ENCODE measurements at places on chromosomes 7 and 10.

DNA sequence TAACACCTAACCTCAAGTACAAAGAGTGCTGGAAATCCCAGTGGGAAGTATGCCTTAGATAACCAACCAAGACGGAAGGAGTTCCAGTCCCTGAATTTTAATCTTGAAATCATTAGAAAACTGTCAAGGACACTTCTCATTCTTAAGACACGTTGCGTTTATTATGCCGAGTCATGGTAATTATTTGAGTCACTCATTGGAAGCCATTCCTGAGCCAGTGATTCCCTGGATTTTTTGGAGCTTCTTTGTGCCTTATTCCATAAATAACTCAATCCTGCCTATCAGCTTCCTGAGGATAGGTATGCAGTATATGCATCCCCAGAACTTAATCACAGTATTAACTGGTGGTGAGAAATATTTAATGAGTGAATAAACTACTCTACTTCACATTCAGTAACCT, 77.4 kb downstream of the PPP1R17 start:
- DNase-seq = no peak

DNA sequence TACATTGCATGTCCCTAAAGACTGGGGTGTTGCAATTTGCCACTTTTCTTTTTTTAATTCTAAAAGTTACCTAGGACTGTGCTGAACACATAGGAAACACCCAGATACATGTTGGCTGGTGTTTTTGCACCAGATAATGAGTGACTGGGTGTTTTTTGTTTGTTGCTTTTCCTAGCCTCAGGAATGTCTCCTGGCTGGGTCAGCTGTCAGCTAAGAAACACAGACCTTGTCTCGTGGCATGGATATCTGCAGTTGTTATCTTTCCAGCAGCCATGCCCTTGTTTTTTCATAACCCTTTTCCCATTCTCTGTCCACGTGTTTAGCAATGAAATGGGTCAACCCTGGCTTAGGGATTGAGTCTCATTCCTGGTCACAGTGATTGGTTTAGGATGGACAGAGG, 433.9 kb upstream of the ZMIZ1 start:
- DNase-seq = no peak

- no peak for DNase-seq
Observed at GRCh38 chr10:88342733-88343310, 240.3 kb downstream of the RNLS start.

- no peak for DNase-seq
Observed at GRCh38 chr7:3138206-3138605, 94.5 kb upstream of the CARD11 start.

DNA sequence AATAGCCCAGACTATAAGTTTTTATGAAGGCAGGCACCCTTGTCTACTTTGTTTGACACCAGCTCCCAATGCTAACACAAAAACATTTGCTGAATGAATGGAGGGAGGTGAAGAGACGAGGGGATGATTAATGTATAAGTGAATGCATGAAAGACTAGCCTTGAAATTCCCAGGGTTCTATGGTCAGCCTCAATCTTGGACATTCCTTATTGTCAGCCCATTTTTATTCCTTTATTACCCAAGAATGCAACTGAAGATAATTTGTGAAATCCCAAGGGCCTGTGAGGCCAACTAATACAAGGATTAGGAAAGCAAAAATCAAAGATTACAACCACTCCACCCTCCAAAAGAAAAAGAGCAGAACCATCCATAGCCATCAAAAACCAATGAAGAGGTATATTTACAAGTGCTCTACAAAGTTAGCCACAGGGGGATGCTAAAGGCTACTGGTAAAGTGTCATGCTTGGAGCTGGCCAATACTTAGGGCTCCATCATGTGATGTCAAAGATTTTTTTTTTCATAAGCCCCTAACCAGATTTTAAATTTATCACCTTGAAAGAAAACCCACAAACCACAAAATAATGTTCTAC, 40.0 kb upstream of the ASAH2 start:
- DNase-seq = no peak

- peak; percentile 51 for DNase-seq
Observed at GRCh38 chr10:97024168-97025073, 161.3 kb downstream of the SLIT1 start.

GRCh38 chr7:130189343-130189742, 15.9 kb downstream of the TMEM209 start:
- no peak for DNase-seq

- DNase-seq = no peak
Observed at GRCh38 chr7:73560109-73560835, 2.8 kb upstream of the BCL7B start.

All from smooth muscle cell of the brain vasculature (primary cell).